Pericardium fibroblast (primary cell): ENCODE measurements at places on chromosomes 5 and 9. TPM values are rescaled to one million over a fixed set of nuclear protein-coding genes. Genes with fewer than 3 reads are reported as not detected.

MLANA gene
- total RNA-seq = not detected in 2 replicates

FYB1 gene
- 0.09 TPM in 1 of 2 replicates, not detected in the other for total RNA-seq

CAMK2A gene
- total RNA-seq = not detected in 2 replicates

TTC16 gene
- not detected in 2 replicates for total RNA-seq

OR1L4 gene
- not detected in 2 replicates for total RNA-seq

RIGI gene
- 3.3 and 3.5 TPM in 2 replicates for total RNA-seq

CTSV gene
- 0.82 TPM in 1 of 2 replicates, not detected in the other for total RNA-seq

OLFML2A gene
- total RNA-seq = 26.7 and 102 TPM in 2 replicates

KIF12 gene
- not detected in 2 replicates for total RNA-seq

GMCL2 gene
- not detected in 2 replicates for total RNA-seq

FAT2 gene
- total RNA-seq = not detected in 2 replicates

COL23A1 gene
- 0.60 TPM in 1 of 2 replicates, not detected in the other for total RNA-seq

PDE6A gene
- under 0.01 TPM in 1 of 2 replicates, not detected in the other for total RNA-seq

STING1 gene
- total RNA-seq = 74.2 and 127 TPM in 2 replicates

SCAI gene
- 2.2 and 4.7 TPM in 2 replicates for total RNA-seq

ENTPD2 gene
- 0.09 and 0.12 TPM in 2 replicates for total RNA-seq

NUP155 gene
- total RNA-seq = 10.0 and 12.1 TPM in 2 replicates

DPYSL3 gene
- total RNA-seq = 48.8 and 93.4 TPM in 2 replicates

OTP gene
- total RNA-seq = not detected in 2 replicates

HSD17B3 gene
- not detected in 2 replicates for total RNA-seq

C5orf58 gene
- not detected in 2 replicates for total RNA-seq

PTGDS gene
- 304 and 428 TPM in 2 replicates for total RNA-seq

GRIN1 gene
- not detected in 2 replicates for total RNA-seq

ELAVL2 gene
- total RNA-seq = 0.77 TPM in 1 of 2 replicates, not detected in the other

LECT2 gene
- total RNA-seq = not detected in 2 replicates

UGT3A1 gene
- total RNA-seq = not detected in 2 replicates

AUH gene
- 18.2 and 20.7 TPM in 2 replicates for total RNA-seq

IL33 gene
- total RNA-seq = 18.6 and 60.4 TPM in 2 replicates

ORM2 gene
- not detected in 2 replicates for total RNA-seq

AQP7 gene
- total RNA-seq = not detected in 2 replicates

DIPK1B gene
- 5.3 and 16.5 TPM in 2 replicates for total RNA-seq

DCTN3 gene
- 129 and 185 TPM in 2 replicates for total RNA-seq

TRPM3 gene
- 0.09 and 2.5 TPM in 2 replicates for total RNA-seq

JMY gene
- total RNA-seq = 7.8 and 10.9 TPM in 2 replicates

FREM1 gene
- 0.17 and 1.8 TPM in 2 replicates for total RNA-seq

FAM170A gene
- total RNA-seq = not detected in 2 replicates

SLC1A3 gene
- total RNA-seq = 1.5 and 18.7 TPM in 2 replicates

RLN2 gene
- total RNA-seq = not detected in 2 replicates

LCP2 gene
- not detected in 2 replicates for total RNA-seq

BAAT gene
- total RNA-seq = 0.17 TPM in 1 of 2 replicates, not detected in the other

TMEM252 gene
- total RNA-seq = not detected in 2 replicates

SMAD5 gene
- total RNA-seq = 31.1 and 44.3 TPM in 2 replicates

PCDHA4 gene
- 0.23 TPM in 1 of 2 replicates, not detected in the other for total RNA-seq

POU4F3 gene
- total RNA-seq = not detected in 2 replicates

SLC6A7 gene
- total RNA-seq = not detected in 2 replicates

CNTNAP3B gene
- total RNA-seq = 2.7 and 4.8 TPM in 2 replicates

ZNF483 gene
- total RNA-seq = 1.0 and 2.0 TPM in 2 replicates

CCNO gene
- not detected in 2 replicates for total RNA-seq

PRSS3 gene
- 12.5 and 14.4 TPM in 2 replicates for total RNA-seq

ZFP37 gene
- 0.58 and 1.5 TPM in 2 replicates for total RNA-seq
